Vein endothelial cell (primary cell): ENCODE measurements at places on chromosomes 1 and 21. TPM values are rescaled to one million over a fixed set of nuclear protein-coding genes. Genes with fewer than 3 reads are reported as not detected.

ATP1A2 gene
- not detected in 2 replicates for total RNA-seq

SLC25A34 gene
- total RNA-seq, result 0.33 and 1.1 TPM in 2 replicates

EVA1B gene
- 101 and 165 TPM in 2 replicates for total RNA-seq

IQGAP3 gene
- 19.6 and 21.5 TPM in 2 replicates for total RNA-seq

PROK1 gene
- total RNA-seq, result not detected in 2 replicates

FAM78B gene
- 0.57 TPM in 1 of 2 replicates, not detected in the other for total RNA-seq

LRRN2 gene
- not detected in 2 replicates for total RNA-seq

TLR5 gene
- under 0.01 and 0.96 TPM in 2 replicates for total RNA-seq

HES2 gene
- 31.7 and 33.1 TPM in 2 replicates for total RNA-seq
